Activated naive CD8-positive, alpha-beta T cell treated with anti-CD3 and anti-CD28 coated beads for 36 hours (primary cell): ENCODE measurements at places on chromosomes 6 and 20. TPM values are rescaled to one million over a fixed set of nuclear protein-coding genes. Genes with fewer than 3 reads are reported as not detected.

Gene LAMP5
- not detected for total RNA-seq

Gene HLA-DQB2
- not detected for total RNA-seq

Gene SUMO4
- total RNA-seq, result 2.3 TPM

Gene GLP1R
- total RNA-seq, result 0.43 TPM

Gene PRSS35
- total RNA-seq, result not detected

Gene DEFB114
- not detected for total RNA-seq

- H3K27me3 ChIP-seq, result no peaks in the 10 kb centered on the region
- peak; percentile 29 for DNase-seq
- peaks cover 34% of the 10 kb centered on the region for H3K36me3 ChIP-seq
- H3K27ac ChIP-seq, result peak overlapping the region; percentile 99
Measured at GRCh38 chr20:49045440-49046086, 549 bp upstream of the CSE1L start.

DNA sequence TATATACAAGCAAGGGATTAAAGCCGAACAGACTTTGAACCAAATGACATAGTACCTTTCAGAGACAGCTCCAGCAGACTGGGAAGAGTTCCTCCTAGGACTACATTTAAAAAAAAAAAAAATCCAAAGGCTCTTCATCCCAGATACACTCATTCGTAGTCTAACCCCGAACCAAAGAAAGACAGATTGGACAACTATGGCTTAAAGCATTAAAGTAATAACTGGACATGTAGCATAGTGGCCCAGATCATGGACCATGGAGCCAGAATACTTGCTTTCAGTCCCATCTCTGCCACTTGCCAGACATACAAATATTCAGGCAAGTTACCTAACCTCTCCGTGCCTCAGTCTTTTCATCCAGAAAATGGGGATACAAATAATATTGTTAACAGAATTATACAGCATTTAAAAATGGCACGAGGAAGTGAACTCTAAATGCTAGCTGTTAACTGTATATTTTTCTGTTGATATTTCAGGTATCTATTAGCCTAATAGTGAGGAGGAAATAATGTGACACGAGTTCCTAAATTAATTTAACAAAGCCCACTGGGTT lies 123.7 kb downstream of the HIVEP2 start:
- no peak for DNase-seq
- H3K27me3 ChIP-seq, result no peaks in the 10 kb centered on the region
- peak overlapping the region; percentile 99 for H3K27ac ChIP-seq
- peaks cover 63% of the 10 kb centered on the region for H3K4me1 ChIP-seq
- peaks cover 65% of the 10 kb centered on the region for H3K36me3 ChIP-seq

- no peaks in the 10 kb centered on the region for H3K27me3 ChIP-seq
- peaks cover 51% of the 10 kb centered on the region for H3K4me1 ChIP-seq
- no peak overlapping the region for H3K4me3 ChIP-seq
- DNase-seq, result no peak
- H3K27ac ChIP-seq, result peak overlapping the region; percentile 96
- H3K36me3 ChIP-seq, result peaks cover 25% of the 10 kb centered on the region
Measured at GRCh38 chr20:13249118-13249797, 28.2 kb downstream of the ISM1 start.

DNA sequence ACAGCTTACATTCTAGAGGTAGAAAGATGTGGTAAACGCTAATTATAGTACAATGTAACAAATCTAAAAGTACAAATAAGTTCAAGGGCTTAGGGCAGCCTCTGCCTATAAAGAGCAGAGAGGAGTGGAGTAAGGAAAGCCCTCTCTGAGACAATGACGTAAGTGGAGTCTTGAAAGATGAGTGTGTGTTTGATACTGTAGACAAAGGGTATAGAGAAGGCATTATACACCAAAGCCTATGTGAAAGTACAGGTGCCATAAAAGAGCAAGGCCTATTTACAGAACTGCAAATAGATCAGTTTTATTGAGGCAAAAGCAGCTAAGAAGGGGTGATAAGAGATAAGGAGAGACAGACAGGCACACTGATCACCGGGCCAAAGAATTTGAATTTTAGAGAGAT lies 10.9 kb downstream of the GOPC start:
- DNase-seq, result no peak
- H3K27me3 ChIP-seq, result no peaks in the 10 kb centered on the region
- H3K4me3 ChIP-seq, result no peak overlapping the region

DNA sequence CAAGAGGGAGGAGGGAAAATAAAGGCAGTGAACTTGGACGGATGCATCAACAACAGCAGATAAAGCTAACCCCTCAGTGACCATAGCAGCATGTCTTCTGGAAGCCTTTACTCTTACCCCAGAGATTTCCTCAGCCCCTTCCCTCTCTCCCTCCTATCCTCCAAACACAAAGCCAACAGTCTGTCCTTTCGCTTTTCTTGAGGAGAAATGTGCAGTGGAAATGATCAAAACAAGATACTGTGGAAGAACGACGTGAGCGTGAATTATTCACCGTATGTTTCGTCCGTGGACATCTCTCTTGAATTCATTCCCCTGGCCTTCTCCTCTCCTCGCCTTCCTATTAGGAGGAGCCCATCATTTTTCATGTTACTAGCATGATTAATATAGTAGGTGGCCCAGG lies 8.5 kb downstream of the NRN1 start:
- H3K27ac ChIP-seq, result no peak overlapping the region
- peaks cover 59% of the 10 kb centered on the region for H3K4me1 ChIP-seq
- H3K4me3 ChIP-seq, result peak overlapping the region; percentile 18
- H3K27me3 ChIP-seq, result peaks cover 100% of the 10 kb centered on the region
- DNase-seq, result no peak

DNA sequence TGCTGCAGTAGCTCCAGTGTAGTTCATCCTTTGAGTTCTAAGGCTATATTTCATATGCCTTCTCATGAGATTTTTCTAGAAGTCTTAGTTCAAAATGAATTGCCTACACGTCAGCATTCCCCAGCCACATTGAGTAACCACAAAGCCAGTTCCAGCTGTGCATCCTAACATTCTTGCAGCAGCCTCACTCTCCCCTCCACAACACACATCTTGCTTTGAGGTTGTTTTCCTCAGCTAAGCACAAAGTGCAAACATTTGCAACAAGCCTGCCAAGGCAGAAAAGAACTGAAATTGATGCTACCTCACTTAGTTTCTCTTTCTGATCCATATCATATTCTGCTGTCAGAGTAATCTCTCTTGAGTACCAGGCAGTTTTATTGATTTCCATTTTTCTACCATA lies 160.7 kb upstream of the KCNQ5 start:
- DNase-seq, result no peak
- no peak overlapping the region for H3K4me3 ChIP-seq
- H3K27me3 ChIP-seq, result peaks cover 5% of the 10 kb centered on the region

DNA sequence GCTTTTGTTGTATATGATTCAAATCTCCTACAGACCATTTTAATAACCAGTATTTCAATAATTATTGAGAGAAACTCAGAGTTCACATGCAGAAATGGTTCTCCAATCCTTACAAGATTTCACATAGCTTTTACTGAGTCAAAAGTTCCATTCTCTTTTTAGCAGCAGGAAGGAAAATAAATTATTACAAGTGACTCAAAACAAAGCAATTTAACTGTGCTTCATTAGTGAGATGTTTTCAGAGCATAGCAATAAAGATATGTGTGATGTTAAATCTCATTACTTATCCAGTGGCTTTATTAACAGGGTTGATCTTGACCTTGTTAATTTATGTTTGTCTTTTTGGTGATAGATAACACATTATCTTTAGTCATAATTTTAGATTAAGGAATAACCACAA lies 22.0 kb downstream of the KIF13A start:
- peaks cover 32% of the 10 kb centered on the region for H3K27me3 ChIP-seq
- H3K36me3 ChIP-seq, result no peaks in the 10 kb centered on the region
- no peaks in the 10 kb centered on the region for H3K4me1 ChIP-seq
- no peak overlapping the region for H3K4me3 ChIP-seq

- no peaks in the 10 kb centered on the region for H3K36me3 ChIP-seq
- no peak for DNase-seq
- no peak overlapping the region for H3K27ac ChIP-seq
- no peaks in the 10 kb centered on the region for H3K4me1 ChIP-seq
- no peak overlapping the region for H3K4me3 ChIP-seq
- H3K27me3 ChIP-seq, result peaks cover 15% of the 10 kb centered on the region
Measured at GRCh38 chr6:75333676-75334200, 49.1 kb upstream of the TMEM30A start.

GRCh38 chr6:26220145-26220970 lies 133.1 kb downstream of the HFE start:
- H3K4me1 ChIP-seq, result peaks cover 5% of the 10 kb centered on the region
- H3K27me3 ChIP-seq, result no peaks in the 10 kb centered on the region
- no peak for DNase-seq
- H3K36me3 ChIP-seq, result no peaks in the 10 kb centered on the region
- peak overlapping the region; percentile 22 for H3K27ac ChIP-seq

DNA sequence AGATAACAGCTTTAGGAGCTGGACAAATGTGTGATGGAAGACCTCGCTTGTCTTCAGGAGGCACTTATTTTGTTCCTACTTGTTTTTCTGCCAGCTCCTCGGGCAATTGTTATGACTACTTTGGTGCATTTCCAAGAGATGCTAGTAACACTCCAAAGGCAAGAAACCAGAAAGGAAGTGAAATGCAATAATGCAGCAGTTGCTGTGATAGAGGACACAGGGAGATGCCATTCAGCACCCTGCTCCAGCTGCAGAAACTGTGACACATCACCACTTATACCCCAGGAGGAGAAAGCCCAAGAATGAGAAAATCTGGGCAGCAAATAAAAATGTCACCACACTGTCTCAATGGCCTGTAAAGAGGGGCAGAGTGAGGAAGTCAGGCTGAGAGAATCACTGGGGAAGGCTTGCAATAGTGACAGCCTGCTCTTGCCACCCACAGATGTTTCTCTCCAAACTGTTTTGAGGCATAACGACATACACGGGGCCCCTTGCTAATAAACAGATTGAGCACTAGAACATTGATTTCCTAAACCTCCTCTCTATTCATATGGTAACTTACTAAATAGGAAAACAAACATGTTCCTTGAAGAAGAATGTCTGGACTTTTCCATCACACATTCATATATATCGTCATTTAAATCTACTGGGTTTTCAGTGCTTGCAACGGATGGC lies 231.0 kb upstream of the PRND start:
- no peak overlapping the region for H3K27ac ChIP-seq
- DNase-seq, result no peak
- peaks cover 10% of the 10 kb centered on the region for H3K27me3 ChIP-seq
- H3K4me3 ChIP-seq, result no peak overlapping the region
- no peaks in the 10 kb centered on the region for H3K36me3 ChIP-seq

GRCh38 chr6:134683783-134684422 lies 266.0 kb downstream of the ALDH8A1 start:
- H3K27me3 ChIP-seq, result peaks cover 6% of the 10 kb centered on the region
- no peaks in the 10 kb centered on the region for H3K36me3 ChIP-seq
- H3K4me1 ChIP-seq, result no peaks in the 10 kb centered on the region
- DNase-seq, result no peak
- no peak overlapping the region for H3K27ac ChIP-seq
- H3K4me3 ChIP-seq, result no peak overlapping the region

GRCh38 chr6:100202417-100203194 lies 208.6 kb upstream of the MCHR2 start:
- DNase-seq, result no peak
- H3K27me3 ChIP-seq, result no peaks in the 10 kb centered on the region
- no peaks in the 10 kb centered on the region for H3K4me1 ChIP-seq
- no peak overlapping the region for H3K4me3 ChIP-seq
- H3K36me3 ChIP-seq, result no peaks in the 10 kb centered on the region

- DNase-seq, result no peak
- peaks cover under 1% of the 10 kb centered on the region for H3K36me3 ChIP-seq
- peaks cover 3% of the 10 kb centered on the region for H3K4me1 ChIP-seq
- H3K27me3 ChIP-seq, result no peaks in the 10 kb centered on the region
Measured at GRCh38 chr6:34924831-34925625, 36.0 kb downstream of the ANKS1A start.
